CD4-positive, alpha-beta T cell treated with Interleukin-4 for 4 hours (primary cell): ENCODE measurements at places on chromosomes 6 and 20.

DNA sequence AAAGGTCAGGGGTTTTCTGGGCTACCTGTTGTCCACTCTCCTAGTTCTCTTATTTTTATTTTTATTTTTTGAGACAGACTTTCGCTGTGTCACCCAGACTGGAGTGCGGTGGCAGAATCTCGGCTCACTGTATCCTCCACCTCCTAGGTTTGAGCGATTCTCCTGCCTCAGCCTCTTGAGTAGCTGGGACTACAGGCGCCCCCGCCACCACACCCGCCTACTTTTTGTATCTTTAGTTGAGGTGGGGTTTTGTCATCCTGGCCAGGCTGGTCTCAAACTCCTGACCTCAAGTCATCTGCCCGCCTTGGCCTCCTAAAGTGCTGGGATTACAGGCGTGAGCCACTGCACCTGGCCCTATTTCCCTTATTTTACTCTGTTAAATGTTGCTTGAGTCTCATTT, 149.0 kb downstream of the EYA4 start:
- no peak for DNase-seq

GRCh38 chr20:9647741-9648140, 133.4 kb downstream of the LAMP5 start:
- DNase-seq, result no peak

- DNase-seq, result peak; percentile 54
Observed at GRCh38 chr6:14660806-14661579, 543.4 kb downstream of the CD83 start.

- DNase-seq, result no peak
Observed at GRCh38 chr6:105607636-105608621, 205.0 kb upstream of the PREP start.

DNA sequence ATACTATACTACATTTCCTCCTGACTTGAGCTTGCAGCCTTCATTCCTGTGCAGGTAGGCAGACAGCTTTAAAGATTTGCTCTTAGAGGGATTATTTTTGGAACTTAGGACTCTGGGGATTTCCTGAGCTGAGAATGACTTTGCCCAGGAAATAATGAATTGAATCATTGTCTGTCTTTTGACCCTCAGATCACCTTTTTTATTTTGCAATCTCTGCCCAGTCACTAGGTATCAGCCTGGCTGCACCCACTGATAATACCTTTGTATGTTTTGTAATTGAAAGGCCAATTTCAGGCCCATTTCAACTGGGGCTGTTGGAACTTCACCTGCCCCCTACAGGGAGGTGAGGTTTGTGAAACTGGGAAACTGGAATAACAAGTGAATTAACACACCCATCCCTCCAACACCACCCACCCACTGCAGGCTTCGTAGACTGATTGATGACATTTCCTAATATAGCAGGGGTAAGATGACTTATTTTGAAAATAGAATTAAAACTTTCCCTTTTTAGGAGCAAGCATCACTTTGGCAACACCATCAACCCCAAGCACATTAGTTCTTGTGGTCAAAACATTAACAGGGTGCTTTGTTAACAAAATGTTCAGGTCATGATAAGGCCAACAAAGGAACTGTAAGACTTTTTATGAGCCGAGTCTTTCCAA, 157.1 kb upstream of the CENPW start:
- no peak for DNase-seq
